Mammary microvascular endothelial cell (primary cell): ENCODE measurements at places on chromosomes 6 and 20. TPM values are rescaled to one million over a fixed set of nuclear protein-coding genes. Genes with fewer than 3 reads are reported as not detected.

Gene TUBB
- 1,014 and 1,183 TPM in 2 replicates for total RNA-seq

Gene PACSIN1
- not detected in 2 replicates for total RNA-seq

Gene TMEM170B
- total RNA-seq: 1.1 and 1.4 TPM in 2 replicates

Gene JPH2
- total RNA-seq: 1.1 TPM in 2 replicates

Gene HTR1B
- 5.9 and 6.1 TPM in 2 replicates for total RNA-seq
